ENCODE measurements at places on chromosomes 1 and 21.

DNA sequence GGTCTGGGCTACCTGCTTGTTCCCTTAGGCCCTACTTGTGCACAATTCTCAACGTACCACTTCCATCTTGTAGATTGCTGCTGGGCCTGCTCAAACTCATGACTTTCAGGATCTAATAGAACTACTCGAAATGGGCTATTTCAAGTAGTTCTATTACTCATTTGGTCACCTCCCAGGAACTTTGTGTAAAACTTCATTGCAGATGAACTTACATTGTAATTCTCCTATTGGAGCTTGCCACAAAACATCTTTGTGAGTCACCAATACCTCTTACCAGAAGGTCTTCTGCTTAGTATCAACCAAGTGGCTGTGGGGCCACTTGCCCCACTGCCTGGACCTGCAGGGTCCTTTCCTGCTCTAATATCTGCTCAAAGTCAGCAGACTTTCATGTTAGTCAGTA lies 10.7 kb upstream of the MYOCOS start:
- DNase-seq, result no peak

- DNase-seq, result no peak
These were observed 14.3 kb downstream of the TSPAN2 start for GRCh38 chr1:115074839-115075534.

DNA sequence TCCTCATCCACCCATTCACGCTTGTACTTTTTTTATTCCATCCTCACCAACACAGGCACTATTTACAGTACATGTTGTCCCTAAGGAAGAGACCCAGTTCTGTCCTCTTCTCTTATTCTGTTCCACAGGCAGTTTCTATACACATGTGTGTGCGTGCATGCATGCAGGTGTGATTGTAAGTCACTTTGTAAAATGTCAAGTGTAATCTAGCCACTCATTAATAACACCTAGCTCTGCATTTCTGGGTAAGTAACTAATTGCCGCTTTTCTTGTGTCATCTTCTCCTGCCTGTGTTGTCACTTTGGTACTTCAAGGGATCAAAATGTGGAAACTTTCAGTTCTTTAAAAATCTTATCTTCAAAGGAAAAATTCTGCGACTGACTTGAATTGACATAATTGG lies 377.2 kb downstream of the SEC16B start:
- DNase-seq, result no peak

- no peak for DNase-seq
These were observed 463.4 kb downstream of the CAMTA1 start for GRCh38 chr1:7248549-7249199.

- no peak for DNase-seq
These were observed 7.4 kb downstream of the S100A9 start for GRCh38 chr1:153364766-153365666.

GRCh38 chr1:204254031-204254661 lies 40.4 kb upstream of the GOLT1A start:
- no peak for DNase-seq

GRCh38 chr21:44918581-44919033 lies 2.1 kb downstream of the ITGB2 start:
- no peak for DNase-seq

DNA sequence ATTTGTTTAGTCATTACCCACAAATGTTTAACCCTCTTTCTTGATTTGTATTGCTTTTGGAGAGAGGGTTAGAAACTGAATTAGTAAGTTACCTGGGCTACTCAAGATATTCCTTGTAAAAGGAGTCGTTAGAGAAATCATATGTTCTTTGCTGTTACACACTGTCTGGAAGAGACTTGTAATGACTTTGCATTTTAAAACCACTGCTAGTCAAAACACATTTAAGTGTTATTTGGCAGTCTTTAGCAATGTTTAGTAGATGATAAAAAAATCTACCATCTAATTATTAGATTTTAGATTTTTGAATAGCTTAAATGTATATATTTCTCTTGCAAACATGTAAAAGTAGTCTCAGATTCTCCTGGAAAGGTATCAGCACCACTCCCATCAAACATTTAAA lies 6.6 kb downstream of the OSBPL9 start:
- DNase-seq, result no peak

- no peak for DNase-seq
These were observed 4.5 kb upstream of the DPH2 start for GRCh38 chr1:43965316-43965715.

DNA sequence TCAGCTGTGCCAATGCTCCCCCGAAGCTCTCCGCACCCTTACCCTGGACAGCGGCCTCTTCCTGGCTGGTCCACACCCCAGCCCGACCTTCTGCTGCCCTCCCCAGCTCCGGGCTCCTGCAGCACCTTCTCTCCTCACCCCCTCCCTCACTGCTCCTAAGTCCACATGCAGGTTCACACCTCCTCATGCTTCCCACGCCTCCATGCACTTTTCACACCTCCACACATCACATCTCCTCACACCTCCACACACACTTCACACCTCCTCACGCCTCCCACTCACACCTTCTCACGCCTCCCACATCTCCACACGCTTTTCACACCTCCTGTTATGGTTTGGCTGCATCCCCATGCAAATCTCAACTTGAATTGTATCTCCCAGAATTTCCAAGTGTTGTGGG lies 18.9 kb downstream of the GPR137B start:
- no peak for DNase-seq

Data from activated CD4-positive, alpha-beta T cell treated with anti-CD3 and anti-CD28 coated beads, Interleukin-2, amount 10 ng/mL, durations not matched to agents 7 days and 5 days (primary cell).